Glutamatergic neuron (in vitro differentiated cells): ENCODE measurements at places on chromosomes 16 and 17. TPM values are rescaled to one million over a fixed set of nuclear protein-coding genes. Genes with fewer than 3 reads are reported as not detected.

The SMIM5 gene
- 0.20 TPM for total RNA-seq

The KRT23 gene
- total RNA-seq: not detected

The TMEM114 gene
- total RNA-seq: not detected

The CLEC10A gene
- total RNA-seq: not detected

- no peak for DNase-seq
Observed at GRCh38 chr17:3777366-3778120, 23.4 kb downstream of the ITGAE start.

- no peak for DNase-seq
Observed at GRCh38 chr17:32159586-32160438, 17.5 kb downstream of the RHOT1 start.

- no peak for DNase-seq
Observed at GRCh38 chr17:67280279-67280678, 35.3 kb upstream of the HELZ start.

DNA sequence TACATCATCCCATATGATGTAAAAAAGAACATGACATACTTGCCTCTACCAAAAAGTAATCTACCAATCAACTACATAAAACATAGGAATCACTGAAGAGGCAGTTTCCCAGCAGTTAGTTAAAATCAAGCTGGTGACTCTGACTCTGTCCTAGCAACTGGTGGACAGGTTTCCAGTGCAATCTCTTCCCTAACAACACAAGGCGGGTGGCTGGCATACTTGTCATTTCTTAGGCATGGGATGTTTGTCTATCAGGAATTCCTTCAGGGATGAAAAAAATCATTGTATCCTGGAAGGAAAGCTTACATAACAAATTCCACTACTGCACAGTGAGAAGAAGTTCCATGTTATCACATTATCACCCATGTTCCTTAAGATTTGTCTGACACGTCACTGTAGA is 50.9 kb downstream of the HELZ start:
- DNase-seq: no peak

DNA sequence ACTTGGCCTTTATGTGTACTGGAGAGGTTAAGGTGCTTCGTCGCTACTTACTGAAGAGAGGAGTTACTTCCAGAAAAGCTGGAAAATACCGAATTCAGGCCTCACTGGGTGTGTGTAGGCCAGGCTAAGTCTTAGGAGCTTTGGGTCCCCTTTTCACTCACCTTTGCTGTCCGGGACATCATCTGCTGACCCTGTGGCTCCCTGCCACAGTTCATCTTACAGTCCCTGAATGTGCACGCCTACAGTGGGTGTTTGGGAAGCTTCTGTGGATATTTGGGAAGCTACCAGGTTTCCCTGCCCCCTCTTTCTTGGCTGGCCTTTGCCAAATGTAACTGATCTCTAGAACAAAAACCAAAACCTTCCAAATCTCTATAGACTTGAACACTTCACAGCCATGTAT is 51.4 kb downstream of the ELAC2 start:
- DNase-seq: no peak

GRCh38 chr16:27097800-27098230 is 31.1 kb downstream of the C16orf82 start:
- no peak for DNase-seq

GRCh38 chr16:2902337-2903130 is 9.2 kb upstream of the FLYWCH1 start:
- DNase-seq: no peak

DNA sequence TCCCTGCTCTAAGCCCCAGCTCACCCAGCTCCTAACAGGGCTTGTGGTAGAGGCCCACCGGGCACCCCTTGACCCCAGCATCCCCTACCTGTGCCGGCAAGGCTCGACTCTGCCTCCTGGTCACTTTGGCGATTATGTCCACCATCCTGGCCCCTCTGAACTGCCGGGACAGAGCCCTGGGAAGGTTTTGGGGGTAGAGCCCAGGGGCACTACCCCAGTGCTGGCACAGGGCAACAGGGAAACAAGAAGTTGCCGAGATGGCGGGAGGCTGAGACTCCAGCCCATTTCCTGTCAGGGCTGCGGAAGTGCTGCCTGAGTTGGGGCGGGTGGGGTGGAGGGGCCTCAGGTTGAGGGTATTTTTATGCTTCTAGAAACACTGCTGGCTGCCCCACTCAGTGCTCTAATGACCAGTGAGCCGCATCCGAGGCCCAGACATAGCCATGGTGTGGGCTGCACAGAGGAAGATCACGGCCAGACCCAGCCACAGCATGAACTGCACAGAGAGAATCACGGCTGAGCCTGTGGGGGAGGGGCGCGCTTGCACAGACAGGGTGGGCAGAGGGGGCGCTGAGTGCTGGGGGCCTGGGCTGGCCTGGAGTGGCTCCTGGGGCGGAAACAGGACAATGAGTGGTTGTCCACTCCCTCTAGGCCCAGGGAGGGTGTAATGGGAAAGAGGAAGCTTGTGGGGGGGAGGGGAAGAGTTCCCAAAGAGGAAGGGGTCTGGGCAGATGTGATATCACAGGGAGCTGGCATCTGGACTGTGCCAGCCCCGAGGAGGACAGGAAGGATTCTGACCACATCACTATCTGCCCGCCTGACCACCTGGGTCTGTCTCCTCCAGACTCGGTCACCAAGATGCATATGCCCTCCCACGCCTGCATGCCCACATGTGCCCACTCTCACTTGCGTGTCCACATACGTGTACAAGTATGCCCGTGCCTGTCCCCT is 22.3 kb downstream of the ARHGAP27 start:
- DNase-seq: no peak

DNA sequence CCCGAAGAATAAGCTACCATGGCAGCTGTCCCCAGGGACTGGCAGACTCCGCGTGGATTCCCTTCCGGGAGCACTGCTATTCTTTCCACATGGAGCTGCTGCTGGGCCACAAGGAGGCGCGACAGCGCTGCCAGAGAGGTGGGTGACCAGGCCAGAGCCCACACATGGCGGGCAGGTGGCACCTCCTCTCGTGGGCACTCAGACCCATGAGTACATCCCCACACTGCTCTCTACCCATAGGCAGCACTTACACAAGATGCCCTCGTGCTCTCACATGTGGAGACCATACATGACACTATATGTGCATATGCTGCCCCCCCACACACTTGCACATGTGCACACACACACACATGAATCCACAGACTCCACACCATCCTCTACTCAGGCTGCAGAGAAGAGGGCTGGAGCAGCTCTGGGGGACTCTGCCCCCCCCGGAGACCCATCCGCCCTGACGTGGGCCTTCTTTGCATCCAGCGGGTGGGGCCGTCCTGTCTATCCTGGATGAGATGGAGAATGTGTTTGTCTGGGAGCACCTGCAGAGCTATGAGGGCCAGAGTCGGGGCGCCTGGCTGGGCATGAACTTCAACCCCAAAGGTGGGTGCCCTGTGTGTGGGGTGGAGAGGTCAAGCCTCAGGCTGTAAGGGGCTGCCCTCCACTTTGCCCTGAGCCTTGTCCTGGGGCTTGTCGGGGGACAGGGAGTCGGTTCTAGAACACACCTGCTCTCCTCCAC is 62.9 kb downstream of the MRC2 start:
- no peak for DNase-seq

- DNase-seq: no peak
Observed at GRCh38 chr16:2933701-2934100, 22.0 kb downstream of the FLYWCH1 start.

DNA sequence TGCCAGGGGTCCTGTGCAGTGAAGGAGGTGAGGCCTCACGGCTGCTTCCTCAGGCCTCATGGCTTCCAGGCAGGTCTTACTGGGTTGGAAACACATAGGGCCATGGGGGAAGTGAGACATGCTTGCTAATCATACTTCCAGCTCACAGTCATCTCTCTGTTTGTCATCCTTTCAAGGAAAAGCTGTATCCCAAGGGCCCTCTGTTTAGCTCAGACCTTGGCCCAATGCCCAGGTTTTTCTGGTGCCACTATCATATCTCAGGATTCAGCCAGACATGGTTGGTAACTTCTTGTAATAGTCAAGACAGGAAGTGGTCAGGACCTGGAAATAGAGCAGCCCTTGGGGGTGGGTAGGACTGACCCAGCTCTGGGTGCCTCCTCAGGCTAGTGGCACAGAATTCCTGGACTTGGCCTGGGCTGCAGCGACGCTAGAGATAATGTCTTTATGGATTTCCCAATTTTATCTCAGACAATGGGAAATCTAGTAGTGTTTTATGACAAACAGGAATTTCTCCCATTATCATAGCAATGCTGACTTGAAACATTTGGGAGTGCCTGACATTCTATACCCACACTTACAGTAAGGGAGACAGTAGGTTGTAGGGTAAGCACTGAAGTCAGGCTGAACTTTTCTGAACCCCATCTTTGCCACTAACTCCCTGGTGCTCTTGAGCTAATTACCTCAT is 13.5 kb upstream of the ITGB3 start:
- DNase-seq: no peak

DNA sequence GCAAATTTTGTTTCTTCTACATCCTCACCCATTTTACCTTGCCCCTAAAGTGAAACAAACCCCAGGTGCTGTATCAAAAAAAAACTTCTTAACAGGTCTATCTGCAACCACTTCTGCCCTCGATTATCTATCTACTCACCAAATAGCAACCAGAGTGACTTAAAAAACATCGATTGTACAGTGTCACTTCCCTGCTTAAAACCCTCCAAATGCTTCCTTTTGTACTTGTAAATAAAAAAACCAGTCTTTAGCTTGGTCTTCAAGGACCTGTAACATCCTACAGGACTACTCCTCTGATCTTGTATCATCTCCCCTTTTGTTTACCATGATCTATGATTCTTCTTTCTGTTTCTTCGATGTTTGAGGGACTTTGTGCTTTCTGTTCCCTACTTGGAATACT is 82.7 kb upstream of the CORO6 start:
- DNase-seq: no peak

GRCh38 chr16:64872101-64872500 is 249.8 kb downstream of the CDH11 start:
- DNase-seq: no peak

DNA sequence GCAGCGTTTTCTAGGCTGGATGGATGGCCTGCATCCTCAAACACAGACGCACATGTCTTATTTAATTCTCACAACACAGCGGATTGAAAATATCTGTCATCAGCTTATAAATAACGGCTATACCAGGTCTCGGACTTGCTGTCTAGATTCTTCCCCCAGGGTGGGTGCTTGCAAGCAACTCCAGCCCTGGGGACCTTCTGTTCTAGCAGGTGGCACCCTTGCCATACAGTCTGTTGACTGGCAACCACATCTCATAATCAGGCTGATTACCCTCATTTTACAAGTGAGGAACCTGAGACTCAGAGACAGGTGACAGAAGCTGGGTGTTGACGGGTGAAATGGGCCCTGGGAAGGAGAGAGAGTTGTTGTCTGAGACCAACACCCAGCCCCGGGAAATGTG is 16.2 kb upstream of the SEZ6 start:
- DNase-seq: no peak

DNA sequence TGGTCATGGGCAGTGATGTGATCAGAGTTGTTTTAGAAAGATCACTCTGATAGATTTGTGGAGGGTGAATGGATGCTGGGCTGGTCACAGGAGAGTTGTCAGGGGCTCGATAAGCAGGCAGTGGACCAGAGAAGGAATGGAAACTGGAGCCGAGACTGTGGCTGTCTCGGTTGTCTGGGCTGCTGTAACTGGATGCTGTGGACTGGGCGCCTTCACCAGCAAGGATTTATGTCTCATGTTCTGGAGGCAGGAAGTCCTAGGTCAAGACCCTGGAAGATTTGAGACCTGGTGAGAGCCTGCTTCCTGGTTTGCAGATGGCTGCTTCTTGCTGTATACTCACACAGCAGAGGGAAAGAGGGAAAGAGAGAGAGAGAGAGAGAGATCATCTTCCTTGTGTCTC is 203.6 kb downstream of the HS3ST4 start:
- DNase-seq: no peak

DNA sequence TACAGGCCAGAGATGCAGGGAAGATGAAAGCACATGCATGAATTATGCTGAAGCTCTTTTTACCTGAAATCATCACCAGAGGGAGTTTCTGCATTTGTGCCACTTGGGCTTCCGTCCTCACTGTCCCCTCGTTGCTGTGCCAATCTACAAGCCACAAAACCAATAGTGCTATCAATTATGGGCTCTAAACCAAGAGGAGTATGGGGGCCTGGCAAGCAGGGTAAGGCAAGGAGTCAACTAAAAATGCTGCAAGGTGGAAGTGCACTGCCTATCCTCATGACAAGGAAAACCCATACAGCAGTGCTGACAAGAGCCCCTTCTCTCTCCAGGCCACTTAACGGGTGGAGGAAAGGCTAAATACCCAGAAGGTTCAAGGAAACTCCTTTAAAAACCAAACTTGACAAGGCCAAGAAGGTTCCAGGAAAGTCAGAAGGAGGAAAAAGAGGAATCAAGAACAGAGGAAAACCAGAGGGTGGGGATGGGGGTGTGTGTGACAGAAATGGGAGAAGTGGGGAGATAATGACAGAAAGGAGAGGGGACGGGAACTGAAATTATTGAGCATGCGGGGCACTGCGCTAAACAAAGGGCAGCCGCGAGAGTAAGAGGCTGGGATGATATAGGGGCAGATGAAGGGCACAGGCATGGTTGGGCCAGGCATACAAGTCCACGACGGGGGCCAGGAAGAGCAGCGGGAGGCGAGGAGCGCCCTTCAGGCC is 674 bp downstream of the C17orf75 start:
- DNase-seq: no peak

DNA sequence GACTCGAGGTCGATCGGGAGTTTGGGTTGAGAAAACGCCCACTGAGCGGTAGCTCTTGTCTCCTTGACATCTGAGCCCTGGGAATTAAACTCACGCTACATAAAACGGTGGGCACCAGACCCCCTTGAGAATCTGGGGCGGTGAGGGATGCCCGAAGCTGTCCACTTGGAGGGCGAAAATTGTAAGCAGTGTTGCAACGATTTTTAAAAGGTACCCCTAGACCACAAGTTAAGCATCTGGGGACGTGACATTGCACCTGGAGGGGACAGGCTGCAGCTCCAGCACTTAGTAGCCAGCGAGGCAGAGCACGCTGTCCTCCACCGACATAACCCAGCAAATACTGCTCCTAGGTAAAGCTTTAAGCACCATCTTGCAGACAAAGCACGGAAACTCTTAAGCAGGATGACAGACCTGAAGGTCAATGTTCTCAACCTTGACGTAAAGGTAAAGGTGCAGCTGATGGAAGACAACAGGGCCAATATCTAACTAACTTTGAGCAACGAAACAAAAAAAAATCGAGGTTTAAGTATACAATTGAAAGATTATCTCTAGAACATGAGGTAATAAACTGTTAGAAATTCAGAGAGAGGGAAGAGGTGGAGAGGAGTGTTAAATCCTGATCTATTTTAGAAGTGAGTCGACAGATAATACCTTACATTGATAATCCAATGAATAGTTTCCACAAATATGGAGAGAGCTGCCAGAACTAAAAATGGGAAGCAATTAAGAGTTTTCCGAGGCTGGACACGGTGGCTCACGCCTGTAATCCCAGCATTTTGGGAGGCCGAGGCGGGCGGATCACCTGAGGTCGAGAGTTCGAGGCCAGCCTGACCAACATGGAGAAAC is 921 bp upstream of the CDR2 start:
- no peak for DNase-seq
